ENCODE measurements at places on chromosomes 11 and 22.
A peak's percentile ranks its signal among the peaks of the same experiment; 100 is the strongest.

DNA sequence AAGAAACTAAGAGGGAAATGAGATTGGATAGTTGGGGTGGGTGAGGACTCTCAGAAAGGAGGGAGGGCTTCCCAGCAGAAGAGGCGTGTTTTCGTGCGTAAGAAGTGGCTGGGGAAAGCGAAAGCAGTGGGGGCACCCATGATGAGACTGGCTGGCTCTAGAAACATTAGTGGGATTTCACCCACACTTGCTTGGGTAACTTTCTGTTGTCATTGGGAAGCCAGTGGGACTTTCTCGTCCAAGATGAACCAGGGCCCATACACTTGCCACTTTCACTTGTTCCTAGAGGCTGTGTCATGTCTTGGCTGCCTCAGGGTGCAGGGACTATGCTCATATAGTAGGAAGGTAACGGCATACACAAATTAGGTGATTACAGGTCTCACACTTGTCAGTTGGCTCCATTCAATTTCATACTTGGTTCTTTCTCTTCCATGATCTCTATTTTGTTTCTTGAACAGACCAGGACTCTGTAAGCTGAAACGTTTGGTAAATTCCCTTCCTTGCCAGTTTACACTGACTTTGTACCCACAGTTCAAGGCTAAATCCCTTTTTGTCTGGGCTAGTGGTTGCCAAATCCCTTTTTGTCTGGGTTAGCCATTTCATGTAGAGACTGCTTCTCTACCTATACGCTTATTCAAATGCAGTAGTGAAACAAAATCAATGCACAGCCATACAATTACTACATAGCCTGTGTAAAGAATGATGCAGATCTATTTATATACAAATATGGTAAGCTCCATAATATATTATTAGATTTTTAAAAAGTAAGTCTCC is 42.0 kb upstream of the CXCR5 start:
- peak; percentile 46 for DNase-seq

DNA sequence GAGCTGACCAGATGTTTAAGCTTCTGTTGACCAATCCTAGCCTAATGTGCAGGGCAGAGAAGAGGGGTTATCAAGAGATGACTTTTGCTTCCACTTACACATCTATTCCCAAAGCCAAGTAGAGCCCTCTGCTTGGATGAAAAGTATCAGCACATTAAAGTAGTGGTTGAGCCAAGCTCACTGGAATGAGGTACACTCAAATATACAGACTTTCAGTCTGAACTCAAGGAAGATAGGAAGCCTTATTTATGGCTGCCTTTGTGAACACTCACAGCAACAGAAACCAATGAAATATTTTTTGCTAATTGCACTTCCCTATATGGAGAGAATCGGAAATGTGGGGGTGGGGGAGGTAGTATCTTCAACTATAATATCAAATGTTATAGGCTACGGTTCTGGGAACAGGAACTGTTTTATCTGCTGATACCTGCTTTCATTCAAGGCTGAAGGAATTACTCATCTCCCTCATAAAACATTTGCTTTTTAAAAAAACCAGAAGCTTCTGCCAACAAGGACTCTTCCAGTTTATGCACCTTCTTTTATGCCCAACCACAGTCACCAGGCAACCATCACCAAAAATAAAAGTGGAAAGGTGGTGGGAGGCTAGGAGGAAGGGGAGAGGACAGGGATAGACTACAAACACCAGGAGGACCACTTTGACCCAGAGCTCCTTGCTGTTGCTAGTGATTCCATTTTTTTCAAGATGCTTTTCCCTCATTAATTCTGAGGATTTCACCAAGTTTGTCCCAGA is 91.2 kb downstream of the CLPB start:
- DNase-seq = no peak

GRCh38 chr11:107707807-107708206 is 4.0 kb downstream of the SLN start:
- no peak for DNase-seq

- no peak for DNase-seq
Measured at GRCh38 chr11:63821411-63821810, 8.2 kb downstream of the SPINDOC start.

- no peak for DNase-seq
Measured at GRCh38 chr11:1041471-1041870, 5.0 kb upstream of the MUC6 start.

DNA sequence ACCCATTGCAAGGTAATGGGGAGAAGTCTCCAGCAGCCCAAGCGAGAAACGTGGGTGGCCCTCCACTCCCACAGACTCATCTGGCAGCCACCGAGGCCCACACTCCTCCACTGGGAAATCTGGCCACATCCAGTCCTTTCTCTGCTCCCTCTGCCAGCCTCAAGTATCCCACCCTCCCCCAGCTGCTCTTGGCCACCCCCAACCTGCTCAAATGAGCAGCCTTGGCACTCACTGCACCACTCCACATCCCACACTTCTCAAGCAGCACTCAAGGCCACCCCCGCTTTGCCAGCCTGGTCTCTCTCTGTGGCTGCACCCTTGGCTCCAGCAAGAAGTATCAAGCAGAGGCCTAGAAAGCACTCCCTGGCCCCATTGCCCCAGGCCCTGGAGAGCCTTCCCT is 28.2 kb downstream of the SLC22A12 start:
- DNase-seq = no peak

- peak; percentile 87 for DNase-seq
Measured at GRCh38 chr11:269146-269890, 8.9 kb upstream of the NLRP6 start.

GRCh38 chr11:120936356-120936755 is 87.5 kb upstream of the TBCEL start:
- no peak for DNase-seq

DNA sequence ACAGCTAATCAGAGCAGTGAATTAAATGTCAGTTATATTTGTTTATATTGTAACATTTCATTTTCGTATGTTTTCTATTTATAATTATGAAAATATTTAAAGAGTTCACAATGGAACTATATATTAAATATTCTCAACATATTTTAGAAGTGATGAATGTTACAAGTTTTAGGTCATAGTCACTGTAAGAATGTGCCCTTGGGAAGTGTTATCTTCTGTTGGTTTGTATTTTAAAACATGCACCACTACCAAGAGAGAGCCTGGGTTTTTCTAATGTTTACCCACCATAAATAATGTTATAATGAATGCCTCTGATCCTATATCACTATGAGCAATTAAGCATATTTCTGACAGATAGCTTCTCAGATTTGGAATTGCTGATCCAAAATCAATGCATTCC is 171.0 kb downstream of the BCR start:
- DNase-seq = no peak

- DNase-seq = peak; percentile 32
Measured at GRCh38 chr11:68528630-68529029, 68.1 kb downstream of the PPP6R3 start.

DNA sequence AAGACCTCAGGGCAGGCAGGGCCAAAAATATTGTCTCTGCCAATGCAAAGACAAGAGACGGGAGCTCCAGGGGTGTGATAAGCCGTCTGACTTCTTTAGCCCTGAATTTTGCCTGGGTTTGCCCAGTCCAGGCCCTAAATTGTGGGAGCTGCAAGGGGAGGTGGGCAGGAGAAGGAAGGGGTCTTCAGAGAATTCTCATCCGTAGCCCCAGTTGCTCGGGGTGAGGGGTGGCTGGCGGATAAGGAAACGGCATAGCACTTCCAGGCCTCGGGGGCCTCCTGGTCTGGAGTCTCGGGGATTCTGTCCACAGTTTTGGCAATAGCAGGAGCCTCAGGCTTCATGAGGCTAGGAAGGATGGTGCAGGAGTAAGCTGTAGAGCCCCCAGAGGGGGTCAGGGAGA is 7.4 kb downstream of the CD5 start:
- no peak for DNase-seq

DNA sequence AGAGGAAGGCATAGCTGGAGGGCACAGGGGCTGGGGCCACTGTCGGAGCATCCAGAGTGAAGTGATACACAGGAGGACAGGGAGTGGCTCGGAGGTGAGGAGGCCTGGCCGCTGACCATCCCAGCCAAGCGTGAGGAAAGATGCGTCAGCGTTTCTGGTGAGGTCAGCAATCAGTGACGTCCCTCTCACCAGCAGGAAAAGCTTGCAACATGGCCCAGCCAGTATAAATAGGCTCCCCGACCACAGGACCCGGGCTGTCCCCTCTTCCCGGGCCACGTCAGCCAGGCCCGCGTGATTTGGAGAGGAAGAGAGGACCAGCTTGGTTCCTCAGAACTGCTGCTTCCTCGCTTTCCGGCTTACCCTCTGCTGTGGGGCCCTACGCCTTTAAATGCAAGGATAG is 4.2 kb upstream of the OSM start:
- no peak for DNase-seq

DNA sequence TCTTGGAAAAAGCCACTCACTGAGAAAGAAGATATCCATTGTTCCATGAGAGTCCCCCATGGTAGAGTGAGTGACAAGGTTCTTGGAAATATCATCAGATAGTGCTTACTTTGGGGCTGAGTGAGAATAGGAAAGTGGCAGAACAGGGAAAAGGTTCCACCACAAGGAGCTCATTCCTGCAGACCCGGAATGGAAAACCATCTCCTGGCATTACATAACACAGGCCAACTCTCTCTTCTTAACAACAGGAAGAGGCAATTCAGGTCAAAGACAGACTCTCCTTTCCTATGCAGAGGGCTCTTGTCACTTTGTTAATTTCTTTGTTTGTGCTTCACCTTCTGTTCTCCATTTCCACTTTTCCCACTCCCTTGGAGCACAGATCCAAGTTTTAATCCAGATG is 259.7 kb downstream of the KIRREL3 start:
- no peak for DNase-seq

DNA sequence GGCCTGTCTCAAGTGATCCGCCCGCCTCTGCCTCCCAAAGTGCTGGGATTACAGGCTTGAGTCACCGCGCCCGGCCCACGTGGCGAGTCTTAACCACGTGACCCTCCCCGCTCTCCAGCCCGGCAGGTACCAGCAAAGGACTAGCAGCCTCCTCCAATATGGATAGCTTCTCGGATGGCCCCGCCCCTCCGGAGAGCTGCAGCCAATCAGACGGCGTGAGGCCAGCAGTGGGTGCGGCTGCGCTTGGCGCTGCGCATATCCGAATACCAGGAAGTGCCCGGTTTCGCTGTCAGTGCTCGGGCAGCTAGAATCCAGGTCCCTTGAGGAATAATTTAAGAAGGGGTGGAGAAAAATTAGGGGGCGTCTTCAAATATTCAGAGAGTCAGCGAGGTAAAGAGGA is 14.7 kb upstream of the PISD start:
- peak; percentile 95 for DNase-seq

DNA sequence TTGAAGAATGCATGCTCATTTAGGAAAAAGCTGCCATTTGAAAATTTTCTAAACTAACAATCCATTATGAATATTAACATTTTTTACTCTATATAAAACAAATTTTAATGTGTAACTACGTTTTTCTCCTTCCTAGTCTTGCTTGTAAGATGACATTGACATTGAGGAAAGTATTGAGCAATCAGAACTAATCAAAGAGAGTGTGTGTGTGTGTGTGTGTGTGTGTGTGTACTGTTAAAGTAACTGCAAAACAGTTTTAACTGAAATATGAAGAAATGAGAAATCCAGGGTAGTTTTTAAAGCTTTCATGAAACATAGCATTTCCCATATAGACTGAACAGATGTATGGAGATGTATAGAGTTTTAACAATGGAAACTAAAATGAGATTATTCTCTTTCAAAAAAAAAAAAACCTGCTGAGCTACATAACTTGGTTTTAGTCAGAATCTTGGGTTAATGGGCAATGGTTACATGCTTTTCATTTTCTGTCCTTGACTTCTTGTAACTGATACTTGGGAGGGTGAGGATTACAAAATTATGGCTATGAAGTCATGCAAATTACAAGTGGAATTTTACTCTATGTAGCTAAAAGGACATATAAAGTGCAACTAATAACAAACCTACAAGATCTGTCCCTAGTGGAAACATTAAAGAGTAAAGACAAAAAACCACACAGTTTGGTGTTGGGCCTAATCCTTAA is 2.0 kb downstream of the PDGFD start:
- DNase-seq = no peak

GRCh38 chr11:16248248-16248647 is 108.1 kb downstream of the SOX6 start:
- DNase-seq = no peak

GRCh38 chr11:1482581-1483444 is 3.8 kb downstream of the MOB2 start:
- DNase-seq = no peak

DNA sequence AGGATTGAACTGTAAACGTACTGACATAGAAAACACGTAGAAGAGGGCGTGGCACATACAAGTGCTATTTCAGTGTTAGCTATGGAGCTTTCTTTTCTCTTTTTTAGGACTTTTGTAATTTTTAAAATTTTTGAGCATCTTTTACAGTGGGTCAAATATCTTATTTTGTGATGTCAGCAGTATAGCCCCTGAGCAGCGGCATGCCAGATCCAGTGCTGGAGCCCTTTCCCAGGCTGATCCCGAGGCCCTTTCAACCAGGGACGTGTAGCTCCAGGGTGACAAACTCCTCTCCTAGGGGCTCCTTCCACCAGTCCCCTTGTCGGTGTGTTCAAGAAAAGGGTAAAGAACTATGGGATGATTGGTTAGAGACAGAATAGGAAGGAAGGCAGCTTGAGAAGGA is 777.0 kb downstream of the NTM start:
- no peak for DNase-seq

GRCh38 chr22:36796552-36797175 is 20.2 kb downstream of the PVALB start:
- no peak for DNase-seq

- DNase-seq = no peak
Measured at GRCh38 chr11:70525006-70525405, 126.7 kb downstream of the CTTN start.

Measured in activated CD4-positive, alpha-beta T cell treated with anti-CD3 and anti-CD28 coated beads, Interleukin-2, Interleukin-6, amounts not matched to agents 100 ng/mL and 50 ng/mL, durations not matched to agents 16 hours and 8 hours (primary cell).